ENCODE measurements at places on chromosomes 16 and 17.

DNA sequence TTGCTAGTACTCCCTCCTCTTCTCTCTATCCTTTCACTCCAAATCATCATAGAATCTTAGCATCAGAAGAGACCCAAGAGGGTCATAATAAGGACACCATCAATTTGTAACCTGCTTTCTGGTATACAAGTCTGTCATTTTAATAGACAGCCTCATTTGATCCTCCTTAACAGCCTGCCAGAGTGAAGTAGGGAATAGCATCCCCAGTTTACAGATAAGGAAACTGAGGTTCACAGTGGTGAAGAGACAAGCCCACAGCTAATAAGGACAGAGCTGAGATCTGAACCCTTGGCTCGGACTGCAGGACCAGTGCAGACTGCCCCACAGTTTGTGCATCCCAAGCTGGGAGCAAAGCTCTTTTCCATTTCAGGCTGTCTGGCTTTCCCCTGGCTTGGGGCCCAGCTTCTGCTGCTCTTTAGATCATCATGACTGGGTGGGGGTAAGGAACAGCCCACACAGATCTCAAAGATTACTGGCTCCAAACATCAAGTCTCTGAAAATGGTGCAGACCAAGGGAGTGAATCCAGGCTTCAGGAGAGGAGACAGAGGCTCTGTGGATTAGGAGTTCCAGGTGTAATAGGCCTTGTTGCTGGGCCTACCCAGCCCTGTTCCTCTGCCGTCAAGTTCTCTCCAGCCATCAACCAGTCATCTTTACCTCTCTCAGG is 10.3 kb upstream of the IGFBP4 start:
- peak; percentile 59 for DNase-seq

GRCh38 chr17:36602030-36602748 is 806 bp downstream of the MRM1 start:
- DNase-seq, result no peak

DNA sequence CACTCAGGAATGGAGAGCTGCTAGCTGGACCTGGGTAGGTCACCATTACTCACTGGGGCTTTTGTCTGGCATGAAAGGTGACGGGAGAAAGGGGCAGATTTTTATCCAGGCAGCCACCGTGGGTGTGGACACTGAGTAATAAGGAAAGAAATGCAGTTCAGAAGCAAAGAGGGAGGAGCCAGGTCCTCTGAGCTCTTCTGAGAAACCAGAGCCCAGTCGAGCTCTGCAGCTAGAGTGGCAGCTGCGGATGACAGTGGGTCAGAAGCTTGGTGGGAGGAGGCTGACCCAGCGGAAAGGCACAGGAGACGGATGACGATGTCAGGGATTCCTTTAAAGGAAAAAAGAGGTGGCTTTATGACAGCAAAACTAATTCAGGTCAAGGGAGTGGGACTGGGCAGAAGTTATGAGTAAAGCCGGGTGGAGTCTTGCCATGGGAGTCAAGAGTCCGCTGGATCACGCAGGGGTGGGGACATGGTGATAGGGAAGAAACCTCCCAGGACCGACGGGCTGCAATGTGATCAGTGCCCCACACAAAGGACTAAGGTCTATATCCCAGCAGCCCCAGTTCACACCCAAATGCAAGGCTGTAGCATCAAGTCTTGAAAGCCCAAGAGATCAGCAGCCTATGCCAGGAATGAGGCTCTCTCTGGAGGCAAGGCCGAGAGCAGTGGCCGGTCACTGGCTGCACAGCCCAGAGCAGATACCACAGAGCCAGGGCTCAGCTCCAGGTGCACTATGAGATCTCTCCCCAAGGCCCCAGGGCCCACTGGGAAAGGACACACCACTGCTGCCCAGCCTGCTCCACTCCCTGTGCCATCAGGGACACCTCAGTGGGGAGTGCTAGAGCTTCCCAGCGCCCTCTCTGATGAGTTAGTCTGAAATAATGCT is 6.3 kb upstream of the MNT start:
- peak; percentile 73 for DNase-seq

DNA sequence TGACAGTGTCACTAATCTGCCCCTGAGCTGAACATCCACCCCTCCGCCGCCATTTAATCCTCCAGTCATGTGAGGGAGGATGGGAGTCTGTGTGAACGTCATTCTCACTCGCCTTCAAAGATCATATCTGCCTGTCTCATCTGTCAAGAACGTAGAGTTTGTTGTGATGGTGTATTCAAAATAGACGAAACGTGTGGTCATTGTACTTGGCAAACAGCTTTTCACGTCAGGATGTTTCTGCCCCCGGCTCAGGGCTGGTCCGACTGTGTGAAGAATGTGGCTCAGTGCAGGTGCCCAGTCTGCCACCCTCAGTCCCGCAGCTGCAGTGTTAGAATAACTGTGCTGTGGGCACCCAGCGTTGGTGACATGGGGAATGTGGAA is 148.0 kb downstream of the KCNJ12 start:
- DNase-seq, result no peak

DNA sequence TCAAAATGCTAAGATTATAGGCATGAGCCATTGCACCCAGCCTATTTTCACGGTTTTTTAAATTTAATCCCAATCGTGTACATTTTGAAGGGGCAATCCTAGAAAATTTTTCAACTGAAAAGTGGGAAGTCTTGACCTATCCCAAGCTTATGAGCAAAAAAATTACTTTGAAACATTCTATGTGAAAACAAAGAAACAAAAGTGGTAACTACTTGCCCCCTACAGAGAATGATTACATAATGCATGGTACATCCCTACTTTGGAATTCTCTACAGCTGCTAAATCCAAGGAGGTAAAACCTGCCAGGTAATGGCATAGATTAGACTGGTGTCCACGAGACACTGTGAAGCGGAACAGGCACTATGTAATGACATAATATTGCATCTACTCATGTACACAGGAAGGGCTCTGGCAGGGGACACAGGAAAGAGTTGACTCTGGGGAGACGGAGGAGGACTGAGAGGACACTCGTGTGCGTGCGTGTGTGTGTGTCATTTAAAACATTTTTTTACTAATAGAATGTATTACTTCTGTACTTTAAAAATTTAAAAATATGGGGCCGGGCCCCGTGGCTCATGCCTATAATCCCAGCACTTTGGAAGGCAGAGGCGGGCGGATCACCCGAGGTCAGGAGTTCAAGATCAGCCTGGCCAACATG is 15.7 kb downstream of the ASGR2 start:
- no peak for DNase-seq

DNA sequence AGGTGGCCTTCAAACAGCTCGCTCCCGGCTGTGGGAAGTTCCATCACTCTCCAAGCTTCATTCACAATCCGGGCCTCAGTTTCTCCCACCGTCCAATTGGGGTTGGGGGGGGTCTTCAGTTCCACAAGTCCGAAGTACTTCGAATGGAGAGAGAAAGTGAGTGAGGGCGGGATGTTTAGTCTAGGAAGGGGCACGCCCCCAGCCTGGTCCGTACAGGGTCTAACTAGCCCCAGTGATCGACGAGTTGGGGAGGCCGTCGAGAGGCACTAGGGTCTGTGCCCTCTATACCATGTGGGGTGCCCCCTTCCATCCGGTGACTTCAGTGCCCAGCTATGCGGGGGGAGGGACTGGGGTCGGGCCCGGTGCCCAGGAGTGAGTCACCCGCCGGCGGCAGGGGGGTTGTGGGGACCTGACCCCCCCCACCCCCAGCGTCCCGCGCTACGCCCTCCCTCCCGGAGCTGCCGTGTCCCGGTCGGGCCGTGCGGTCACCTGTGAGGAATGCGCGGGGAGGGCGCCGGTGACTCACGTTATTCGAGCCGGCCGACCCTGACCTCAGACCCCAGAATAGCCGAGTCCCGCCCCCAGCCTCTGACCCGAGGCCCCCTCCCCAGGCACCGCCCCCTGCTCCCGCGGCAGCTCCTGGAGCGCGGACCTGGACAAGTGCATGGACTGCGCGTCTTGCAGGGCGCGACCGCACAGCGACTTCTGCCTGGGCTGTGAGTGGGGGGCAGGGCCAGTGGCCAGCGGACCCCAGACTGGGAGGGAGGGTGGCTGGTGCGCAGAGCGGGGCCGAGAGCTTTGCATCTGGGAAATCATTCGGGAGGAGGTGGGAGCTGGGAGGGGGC is 658 bp downstream of the TNFRSF12A start:
- peak; percentile 91 for DNase-seq

DNA sequence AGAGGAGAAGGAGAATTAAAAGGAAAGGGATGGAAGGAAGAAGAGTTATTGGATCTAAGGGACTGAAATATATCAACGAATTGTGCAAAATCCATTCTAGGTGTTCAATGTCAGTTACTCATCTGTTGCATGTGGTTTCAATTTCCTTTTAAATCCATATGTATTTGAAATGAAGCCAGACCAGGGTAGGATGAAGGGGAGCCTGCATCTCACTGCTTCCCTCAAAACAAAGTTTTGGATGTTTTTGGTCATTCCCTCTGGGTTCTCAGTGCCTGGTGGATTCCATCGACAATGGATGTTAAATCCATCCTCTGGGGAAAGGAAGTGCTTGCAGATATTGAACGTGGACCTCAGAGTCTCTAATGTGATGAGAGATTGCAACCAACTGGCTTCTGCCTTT is 103.5 kb upstream of the XYLT1 start:
- DNase-seq, result no peak

- no peak for DNase-seq
Measured at GRCh38 chr17:11803231-11803969, 193.9 kb downstream of the ZNF18 start.

DNA sequence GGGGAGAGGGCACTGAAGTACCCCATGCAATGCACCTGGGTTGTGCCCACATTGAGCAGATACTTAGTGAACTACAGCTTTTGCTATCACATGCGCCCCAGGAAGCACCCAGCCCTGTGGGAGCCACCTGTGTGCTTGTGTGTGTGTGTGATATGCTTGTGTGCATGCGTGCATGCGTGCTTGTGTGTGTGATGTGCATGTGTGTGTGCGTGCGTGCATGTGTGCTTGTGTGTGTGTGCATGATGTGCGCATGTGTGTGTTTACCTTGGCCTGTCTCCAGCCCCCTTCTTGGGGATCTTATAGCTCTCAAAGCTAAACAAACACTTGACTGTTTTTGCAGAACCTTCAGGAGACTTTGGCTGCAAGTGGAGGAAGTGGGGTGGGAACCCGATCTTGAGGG is 841 bp downstream of the C16orf89 start:
- no peak for DNase-seq

- DNase-seq, result peak; percentile 68
Measured at GRCh38 chr17:48593840-48594537, 410 bp upstream of the HOXB5 start.

- peak; percentile 62 for DNase-seq
Measured at GRCh38 chr17:59425085-59425931, 93.9 kb downstream of the YPEL2 start.

- peak; percentile 73 for DNase-seq
Measured at GRCh38 chr16:27526180-27526579, 23.5 kb downstream of the GTF3C1 start.

- peak; percentile 52 for DNase-seq
Measured at GRCh38 chr17:40448213-40448638, 5.0 kb downstream of the IGFBP4 start.

DNA sequence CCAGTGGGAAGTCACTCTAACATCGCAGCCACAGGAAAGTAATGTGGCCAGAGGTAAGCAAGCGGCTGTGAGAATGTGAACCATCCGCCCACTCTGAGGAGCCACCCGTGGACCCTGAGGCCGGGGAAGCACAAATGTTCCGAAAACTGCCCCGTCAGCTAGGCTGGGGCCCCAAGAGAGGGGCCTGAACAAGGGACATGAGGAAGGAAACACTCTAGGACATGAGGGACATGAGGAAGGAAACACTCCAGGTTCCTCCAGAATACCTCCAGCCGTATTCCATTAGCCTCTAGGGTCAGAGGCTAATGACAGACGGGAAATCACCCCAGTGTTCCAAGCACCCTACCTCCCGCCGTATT is 317 bp downstream of the TEFM start:
- DNase-seq, result no peak

- no peak for DNase-seq
Measured at GRCh38 chr16:50506543-50506937, 41.7 kb upstream of the NKD1 start.

GRCh38 chr17:46765453-46765852 is 53.0 kb downstream of the WNT3 start:
- no peak for DNase-seq

DNA sequence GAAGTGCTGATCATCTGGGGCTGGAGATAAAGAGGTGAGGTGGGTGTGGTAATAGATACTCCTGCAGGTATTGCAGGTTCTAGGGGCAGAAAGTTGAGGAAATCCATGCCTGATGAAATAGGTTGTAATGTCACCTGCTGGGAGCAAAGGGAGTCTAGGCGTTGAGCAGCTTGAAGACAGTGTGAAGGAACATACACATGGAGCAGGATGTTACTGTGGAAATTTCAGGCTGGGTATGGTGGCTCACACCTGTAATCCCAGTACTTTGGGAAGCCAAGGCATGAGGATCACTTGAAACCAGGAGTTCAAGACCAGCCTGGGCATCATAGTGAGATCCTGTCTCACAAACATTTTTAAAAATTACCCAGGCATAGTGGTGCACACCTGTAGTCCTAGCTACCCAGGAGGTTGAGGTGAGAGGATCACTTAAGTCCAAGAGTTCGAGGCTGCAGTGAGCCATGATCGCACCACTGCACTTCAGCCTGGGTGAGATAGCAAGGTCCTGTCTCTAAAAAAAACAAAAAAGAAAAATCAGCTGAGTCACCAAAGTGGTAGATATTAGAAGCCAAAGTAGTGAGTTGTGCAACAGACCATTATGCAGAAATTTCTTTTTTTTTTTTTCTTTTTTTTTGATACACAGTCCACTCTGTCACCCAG is 9.1 kb upstream of the CRYBA1 start:
- no peak for DNase-seq

DNA sequence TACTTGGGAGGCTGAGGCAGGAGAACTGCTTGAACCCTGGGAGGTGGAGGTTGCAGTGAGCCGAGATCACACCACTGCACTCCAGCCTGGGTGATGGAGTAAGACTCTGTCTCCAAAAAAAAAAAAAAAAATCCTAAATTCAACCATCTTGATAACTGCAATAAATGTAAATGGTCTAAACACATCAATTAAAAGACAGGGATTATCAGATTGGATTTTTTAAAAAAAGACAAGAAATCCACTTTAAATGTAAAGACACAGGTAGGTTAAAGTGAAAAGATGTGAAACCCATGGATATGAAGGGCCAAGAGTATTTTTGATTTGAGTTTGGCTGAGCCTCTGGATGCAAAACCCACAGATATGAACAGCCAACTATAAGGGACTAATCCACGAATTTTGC is 64.2 kb upstream of the ATP2A3 start:
- DNase-seq, result no peak
